ENCODE measurements at places on chromosomes 16 and 17. TPM values are rescaled to one million over a fixed set of nuclear protein-coding genes. Genes with fewer than 3 reads are reported as not detected.

- DNase-seq: no peak
These were observed 18.3 kb downstream of the CDC42EP4 start for GRCh38 chr17:73293480-73293911.

- no peak for DNase-seq
These were observed 16.6 kb downstream of the NAGPA start for GRCh38 chr16:5016967-5017677.

GRCh38 chr17:51734462-51734861 lies 424.1 kb downstream of the CA10 start:
- no peak for DNase-seq

- DNase-seq: no peak
These were observed 19.0 kb downstream of the IGF2BP1 start for GRCh38 chr17:49015924-49016774.

DNA sequence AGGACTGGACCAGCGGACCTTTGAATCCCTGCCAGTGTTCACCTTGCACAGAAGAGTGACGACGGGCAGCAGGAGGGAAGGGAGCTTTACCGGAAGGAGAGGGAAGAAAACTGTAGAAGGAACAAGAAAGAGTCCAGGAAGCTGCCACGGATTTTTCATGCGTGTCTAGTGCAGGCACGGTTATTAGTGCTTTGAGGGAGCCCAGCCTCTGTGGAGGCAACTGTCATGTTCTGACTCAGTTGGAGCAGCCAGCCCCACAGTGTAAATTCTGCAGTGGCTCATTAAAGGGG lies 6.5 kb upstream of the HOXB13 start:
- DNase-seq: no peak

DNA sequence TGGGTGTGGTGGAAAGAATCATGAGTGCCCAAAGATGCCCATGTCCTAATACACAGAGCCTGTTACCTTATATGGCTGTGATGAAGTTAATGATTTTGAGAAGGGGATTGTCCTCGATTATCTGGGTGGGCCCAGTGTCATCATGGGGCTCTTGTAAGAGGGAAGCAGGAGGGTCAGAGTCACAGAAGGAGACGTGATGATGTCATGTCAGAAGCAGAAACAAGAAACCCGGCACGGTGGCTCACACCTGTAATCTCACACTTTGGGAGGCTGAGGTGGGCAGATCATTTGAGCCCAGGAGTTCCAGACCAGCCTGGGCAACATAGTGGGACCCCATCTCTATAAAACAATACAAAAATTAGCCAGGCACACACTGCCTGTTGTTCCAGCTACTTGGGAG lies 55.2 kb upstream of the MGAT5B start:
- no peak for DNase-seq

The CCL14 gene
- total RNA-seq: not detected

The NOS2 gene
- total RNA-seq: not detected

The RAB26 gene
- 3.1 TPM for total RNA-seq

Data from K562 (cell line).